ENCODE measurements at places on chromosomes 11 and 22. TPM values are rescaled to one million over a fixed set of nuclear protein-coding genes. Genes with fewer than 3 reads are reported as not detected.

The CYB5R2 gene
- 4.8 TPM for total RNA-seq

The KCNA4 gene
- total RNA-seq = not detected

The SULT4A1 gene
- not detected for total RNA-seq

The TRPC6 gene
- total RNA-seq = 1.2 TPM

The H19 gene
- 15.4 TPM for total RNA-seq

The MS4A12 gene
- total RNA-seq = not detected

The FHIP1B gene
- total RNA-seq = 16.2 TPM

The VSTM5 gene
- not detected for total RNA-seq

The SMC1B gene
- 0.03 TPM for total RNA-seq

The OR52N4 gene
- not detected for total RNA-seq

The WNT11 gene
- total RNA-seq = 1.6 TPM

The TRIM6 gene
- 8.5 TPM for total RNA-seq

The C1QTNF6 gene
- 11.5 TPM for total RNA-seq

The GPHA2 gene
- not detected for total RNA-seq

The RNF169 gene
- total RNA-seq = 6.7 TPM

The NOX4 gene
- not detected for total RNA-seq

The DDI1 gene
- total RNA-seq = not detected

The ANO5 gene
- 2.2 TPM for total RNA-seq

The KCNJ11 gene
- total RNA-seq = 4.7 TPM

The MYRF gene
- total RNA-seq = 15.3 TPM

The SUSD2 gene
- 76.7 TPM for total RNA-seq

The TMEM86A gene
- total RNA-seq = 0.22 TPM

The F2 gene
- total RNA-seq = 2.3 TPM

The GUCY1A2 gene
- total RNA-seq = 0.05 TPM

The KCNJ5 gene
- not detected for total RNA-seq

The DEUP1 gene
- not detected for total RNA-seq

The HBB gene
- not detected for total RNA-seq

The RFPL2 gene
- total RNA-seq = 0.16 TPM

The GGTLC3 gene
- not detected for total RNA-seq

The TSGA10IP gene
- not detected for total RNA-seq

The GRK2 gene
- total RNA-seq = 36.1 TPM

The KCNK4 gene
- total RNA-seq = 0.07 TPM

The SMIM35 gene
- not detected for total RNA-seq

The IL10RA gene
- not detected for total RNA-seq

The LARGE2 gene
- 2.7 TPM for total RNA-seq

The SCGB2A2 gene
- not detected for total RNA-seq

The PRODH gene
- 1.3 TPM for total RNA-seq

The ADAMTS15 gene
- 5.3 TPM for total RNA-seq

The TENM4 gene
- total RNA-seq = 0.05 TPM

The YPEL4 gene
- total RNA-seq = 0.39 TPM

The OR10A4 gene
- not detected for total RNA-seq

The MRPL17 gene
- 80.2 TPM for total RNA-seq

The ASPHD2 gene
- 1.3 TPM for total RNA-seq

The LAYN gene
- total RNA-seq = 3.9 TPM

The OR8D4 gene
- not detected for total RNA-seq

The PKNOX2 gene
- not detected for total RNA-seq

The SLC22A8 gene
- total RNA-seq = not detected

The VPREB1 gene
- not detected for total RNA-seq
